Amniotic stem cell (primary cell): ENCODE measurements at places on chromosomes 4 and X.

- DNase-seq, result no peak
These were observed 185.8 kb downstream of the APBB2 start for GRCh38 chr4:41028392-41029076.

DNA sequence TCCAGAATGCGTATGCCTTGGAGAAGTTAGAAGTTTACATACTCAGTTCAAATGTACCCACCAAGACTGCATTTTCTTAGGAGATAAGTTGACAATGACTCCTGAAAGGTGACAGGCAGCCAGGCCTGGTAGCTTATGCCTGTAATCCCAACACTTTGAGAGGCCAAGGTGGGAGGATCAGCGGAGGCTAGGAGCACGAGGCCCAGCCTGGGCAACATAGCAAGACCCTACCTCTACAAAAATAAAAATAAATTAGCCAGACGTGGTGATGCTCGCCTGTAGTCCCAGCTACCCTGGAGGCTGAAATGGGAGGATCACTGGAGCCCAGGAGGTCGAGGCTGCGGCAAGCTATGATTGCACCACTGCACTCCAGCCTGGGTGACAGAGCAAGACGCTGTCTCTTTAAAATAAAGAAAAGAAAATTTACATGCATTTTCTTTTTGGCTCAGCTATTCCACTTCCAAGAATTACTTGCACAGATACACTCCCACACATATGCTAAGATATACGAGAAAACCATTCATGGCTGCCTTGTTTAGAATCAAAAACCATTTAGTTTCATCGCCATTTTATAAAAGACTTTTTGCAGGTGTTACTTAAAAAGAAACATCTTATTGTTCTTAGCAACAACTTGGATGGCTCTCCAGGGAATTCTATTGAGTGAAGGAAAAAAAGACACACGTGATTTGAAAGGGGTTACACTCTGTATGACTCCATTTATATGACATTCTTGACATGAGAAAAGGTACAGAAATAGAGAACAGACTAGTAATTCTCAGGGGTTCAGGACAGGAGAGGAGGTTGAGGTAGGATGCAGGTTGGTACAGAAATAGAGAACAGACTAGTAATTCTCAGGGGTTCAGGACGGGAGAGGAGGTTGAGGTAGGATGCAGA, 66.3 kb downstream of the DHRSX start:
- no peak for DNase-seq

- DNase-seq, result no peak
These were observed 2.6 kb downstream of the UNC5C start for GRCh38 chr4:95546221-95546620.

DNA sequence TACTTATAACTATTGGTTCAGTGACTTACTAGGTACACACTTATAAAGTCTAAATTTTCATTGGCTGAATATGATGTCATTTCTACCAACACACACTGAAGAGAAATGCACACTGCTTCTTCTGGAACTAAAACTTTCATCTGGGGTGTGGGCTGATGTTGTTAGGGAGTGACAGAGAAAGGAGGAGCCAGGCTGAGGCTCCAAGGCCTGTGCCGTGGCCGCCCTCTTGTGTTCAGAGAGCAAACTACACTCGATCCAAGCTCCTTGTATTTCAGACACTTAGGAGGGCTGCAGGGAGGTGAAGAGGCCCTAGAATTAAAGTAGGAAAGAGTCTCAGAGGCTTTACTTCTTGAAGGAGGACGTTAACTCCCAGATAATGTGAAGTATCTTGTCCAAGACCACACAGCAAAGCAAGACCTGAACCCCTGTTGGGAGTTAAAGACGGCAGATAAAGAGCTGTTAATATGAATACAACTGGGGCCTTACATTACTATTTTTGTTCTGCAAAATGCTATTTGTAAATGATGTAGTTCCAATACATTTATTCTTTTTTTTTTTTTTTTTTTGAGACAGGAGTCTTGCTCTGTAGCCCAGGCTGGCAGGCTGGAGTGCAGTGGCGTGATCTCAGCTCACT, 137.5 kb downstream of the AFAP1 start:
- DNase-seq, result peak; percentile 44

DNA sequence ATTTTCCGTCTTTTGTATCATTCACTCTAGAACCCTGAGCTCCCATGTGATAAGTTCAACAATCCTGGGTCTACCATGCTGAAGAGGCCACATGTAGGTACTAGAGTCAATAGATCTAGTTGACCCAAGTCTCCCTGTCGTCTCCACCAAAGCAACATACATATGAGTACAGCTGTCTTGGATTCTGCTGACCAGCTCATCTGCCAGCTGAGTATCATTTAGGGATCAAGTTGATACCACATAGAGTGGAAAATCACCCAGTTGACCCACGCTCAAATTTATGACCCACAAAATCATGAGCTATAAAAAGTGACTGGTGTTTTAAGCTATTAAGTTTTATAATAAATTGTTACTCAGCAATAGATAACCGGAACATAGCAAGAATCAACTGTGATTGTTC, 61.8 kb downstream of the DMD start:
- no peak for DNase-seq

DNA sequence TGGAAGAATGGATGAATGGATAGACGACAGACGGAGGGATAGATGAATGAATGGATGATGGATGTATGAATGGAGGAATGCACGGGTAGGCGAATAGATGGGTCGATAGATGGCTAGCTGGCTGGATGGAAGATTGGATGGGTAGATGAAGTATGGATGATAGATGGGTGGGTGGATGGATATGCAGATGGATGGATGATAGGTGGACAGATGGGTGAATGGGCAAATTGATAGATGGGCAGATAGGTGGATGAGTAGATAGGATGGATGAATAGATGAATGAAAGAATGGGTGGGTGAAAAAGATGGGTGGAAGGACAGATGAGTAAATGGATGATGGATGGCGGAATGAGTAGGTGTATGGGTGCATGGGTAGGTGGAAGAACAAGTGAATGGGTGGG, 57.3 kb downstream of the EVC2 start:
- DNase-seq, result no peak

- no peak for DNase-seq
These were observed 9.2 kb downstream of the PLK4 start for GRCh38 chr4:127889903-127890302.

GRCh38 chrX:40144576-40144975, 46.8 kb upstream of the BCOR start:
- DNase-seq, result no peak

- no peak for DNase-seq
These were observed 134.4 kb upstream of the CPEB2 start for GRCh38 chr4:14867847-14868246.

GRCh38 chr4:88144866-88145300, 13.6 kb downstream of the ABCG2 start:
- no peak for DNase-seq

DNA sequence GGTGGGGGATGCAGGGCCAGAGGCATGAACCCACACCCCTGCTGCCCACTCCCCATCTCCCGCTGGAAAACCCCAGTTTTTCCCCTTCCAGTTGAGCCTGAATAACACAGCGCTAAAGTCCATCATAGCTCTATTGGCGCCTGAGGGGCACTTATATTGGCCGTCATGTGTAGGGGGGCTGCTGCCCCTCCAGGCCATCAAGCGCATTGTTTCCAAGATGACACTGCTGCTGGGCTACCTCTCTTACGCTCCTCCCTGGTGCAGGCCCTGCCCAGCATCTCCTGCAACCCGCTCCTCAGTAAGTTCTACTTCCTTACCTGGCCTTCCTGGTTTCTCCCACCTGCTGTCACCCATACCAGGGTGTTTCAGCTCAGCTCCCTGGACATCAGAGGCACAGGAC, 205.0 kb upstream of the RPL34 start:
- no peak for DNase-seq

DNA sequence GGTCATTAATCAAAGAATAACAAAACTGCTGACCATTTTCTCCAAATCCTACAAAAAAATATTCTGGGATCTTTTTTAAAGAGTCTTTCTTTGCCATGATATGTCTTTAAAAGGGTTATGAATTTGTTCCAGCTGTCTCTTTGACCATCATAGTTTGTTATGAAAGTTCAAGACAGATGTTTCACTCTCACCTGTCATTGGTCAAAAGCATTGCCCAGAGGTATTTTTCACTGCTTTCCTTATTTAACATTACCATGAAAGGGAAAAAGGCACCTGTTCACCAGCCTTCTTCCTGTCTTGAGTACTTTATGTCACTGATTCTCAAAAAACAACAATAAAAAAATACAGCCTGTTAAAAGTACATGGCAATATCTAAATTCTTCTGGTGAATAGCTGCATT, 643.8 kb downstream of the FAT4 start:
- no peak for DNase-seq

DNA sequence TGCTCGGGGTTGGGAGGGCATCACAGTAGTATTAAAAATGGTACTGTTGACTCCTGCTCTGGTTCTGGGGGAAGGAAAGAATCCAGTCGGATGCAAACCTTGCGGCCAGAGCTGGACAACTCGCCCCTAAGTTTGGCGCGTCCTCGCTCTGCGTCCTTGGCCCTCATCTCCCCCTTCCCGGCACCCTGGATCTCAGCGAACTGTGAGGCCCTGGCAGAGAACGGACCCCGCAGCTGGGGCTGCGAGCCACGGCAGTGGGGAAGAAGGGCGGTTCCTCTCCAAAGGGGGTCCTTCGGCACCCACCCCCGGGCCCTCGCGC, 14.0 kb downstream of the ARHGEF6 start:
- no peak for DNase-seq

GRCh38 chr4:134388351-134388750, 186.8 kb upstream of the PABPC4L start:
- DNase-seq, result no peak

DNA sequence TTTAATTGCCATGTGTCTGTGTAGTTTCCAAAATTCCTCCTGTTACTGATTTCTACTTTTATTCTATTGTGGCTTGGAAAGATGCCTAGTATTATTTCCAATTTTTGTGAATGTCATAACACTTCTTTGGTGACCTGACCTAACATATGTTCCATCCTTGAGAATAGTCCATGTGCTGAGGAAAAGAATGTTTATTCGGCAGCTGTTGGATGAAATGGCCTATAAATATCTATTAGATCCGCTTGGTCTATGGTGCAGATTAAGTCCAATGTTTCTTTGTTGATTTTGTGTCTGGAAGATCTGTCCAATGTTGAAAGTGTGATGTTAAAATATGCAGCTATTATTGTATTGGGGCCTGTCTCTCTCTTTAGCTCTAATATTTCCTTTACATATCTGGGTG, 219.2 kb upstream of the HDX start:
- no peak for DNase-seq

DNA sequence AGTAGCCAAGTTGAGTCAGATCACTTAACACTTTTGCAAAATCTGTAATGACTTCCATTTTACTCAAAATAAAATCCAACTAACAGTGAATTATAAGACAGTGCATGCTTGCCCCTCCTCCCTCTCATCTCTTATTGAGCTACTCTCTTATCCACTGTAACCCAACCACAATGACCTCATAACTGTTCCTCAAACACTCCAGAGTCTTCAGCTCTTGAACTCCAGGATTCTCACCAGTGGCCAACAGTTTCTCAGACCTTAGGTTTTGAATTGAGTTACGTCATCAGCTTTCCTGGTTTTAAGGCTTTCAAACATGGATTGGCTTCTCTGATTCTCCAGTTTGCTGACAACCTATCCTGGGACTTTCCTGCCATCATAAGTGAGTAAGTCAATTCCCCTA, 938.3 kb downstream of the RAB28 start:
- no peak for DNase-seq

GRCh38 chr4:7500404-7500803, 65.7 kb upstream of the PSAPL1 start:
- no peak for DNase-seq

DNA sequence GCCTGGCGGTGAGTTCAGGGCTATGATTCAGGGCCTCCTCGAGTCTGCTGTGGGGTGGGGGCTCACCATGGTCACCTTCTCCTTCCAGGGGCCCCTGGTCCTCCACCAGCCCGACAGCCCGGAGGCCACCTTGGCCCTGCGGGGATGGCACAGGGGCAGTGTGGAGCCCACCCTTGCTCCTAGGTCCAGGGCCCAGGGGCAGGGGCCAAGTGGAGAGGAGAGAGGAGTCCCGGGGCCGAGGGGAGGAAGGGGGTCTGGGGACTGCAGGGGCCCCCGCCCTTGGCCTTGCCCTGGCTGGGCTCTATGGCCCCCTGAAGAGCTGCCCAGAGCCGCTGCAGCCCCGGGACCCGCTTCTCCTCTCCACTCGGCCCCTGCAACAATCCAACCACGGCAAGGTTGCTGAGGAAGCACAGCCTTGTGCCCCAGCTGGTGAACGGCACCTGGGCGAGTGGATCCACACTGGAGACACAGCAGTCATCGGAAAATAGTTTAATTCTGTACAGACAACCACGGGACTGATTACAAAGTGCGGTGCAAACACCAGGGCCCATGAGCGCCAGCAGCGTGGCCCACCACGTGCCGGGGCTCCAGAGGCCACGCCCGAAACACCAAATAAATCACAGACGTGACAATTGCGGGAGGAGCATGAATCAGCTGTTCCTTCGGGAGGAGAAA, 23.0 kb upstream of the CPLX1 start:
- no peak for DNase-seq

DNA sequence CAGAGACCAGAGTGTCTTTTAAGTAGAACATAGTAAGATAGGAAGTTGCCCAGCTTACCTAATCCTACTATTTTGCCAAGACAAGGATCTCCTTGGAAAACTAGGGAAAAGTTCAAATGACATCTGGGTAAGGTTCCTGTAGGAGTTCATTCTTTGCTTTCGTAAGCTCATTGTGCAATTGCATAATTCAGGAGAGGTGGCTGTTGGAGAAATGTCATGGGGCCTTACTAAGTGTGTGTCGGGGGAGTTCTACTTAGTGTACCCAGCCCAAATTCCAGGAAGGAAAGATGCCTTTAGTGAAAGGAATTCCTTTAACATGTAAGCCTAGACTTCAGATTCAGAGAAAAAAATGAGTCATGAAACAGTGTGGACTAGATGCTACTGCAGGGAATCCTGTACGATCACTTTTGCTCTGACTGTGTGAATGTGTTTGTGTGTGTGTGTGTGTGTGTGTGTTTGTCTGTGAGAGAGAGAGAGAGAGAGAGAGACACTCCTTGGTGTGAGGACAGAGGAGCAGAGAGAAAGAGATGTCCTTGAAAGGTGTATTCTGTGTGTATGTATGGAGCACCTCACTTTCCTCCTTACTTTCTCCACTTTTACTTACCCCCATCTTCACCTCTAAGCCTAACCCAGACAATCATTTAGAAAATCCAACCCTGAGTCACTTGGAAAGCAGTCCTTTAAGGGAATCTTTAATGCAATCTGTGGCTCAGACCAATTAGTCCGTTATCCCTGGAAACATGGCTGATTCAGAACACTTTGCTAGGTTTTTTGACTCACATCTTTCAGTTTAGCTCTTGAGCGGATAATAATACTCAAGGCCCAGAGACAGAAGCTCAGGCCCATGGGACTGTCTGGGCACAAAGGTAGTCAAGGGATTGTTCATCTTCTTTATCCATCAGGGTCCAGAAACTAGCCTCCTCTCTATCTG, 114.5 kb upstream of the ACSL4 start:
- DNase-seq, result peak; percentile 23

DNA sequence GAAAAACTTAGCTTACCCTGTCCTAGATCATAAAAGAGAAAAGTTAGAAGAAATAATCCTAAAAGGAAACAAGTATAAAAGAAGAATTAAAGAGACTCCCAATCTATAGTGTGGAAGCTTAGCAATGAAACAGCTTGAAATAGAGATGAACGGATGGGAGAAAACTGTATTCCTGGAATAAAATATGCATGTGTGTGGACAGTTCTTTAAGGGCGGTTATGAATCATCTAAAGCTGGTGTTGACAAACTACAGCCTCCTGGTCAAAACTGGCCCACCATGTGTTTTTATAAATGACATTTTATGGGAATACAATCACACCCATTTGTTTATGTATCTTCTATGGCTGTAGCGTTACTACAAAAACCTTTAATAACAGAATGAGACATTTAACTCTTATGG, 69.4 kb downstream of the OR13H1 start:
- DNase-seq, result no peak

- no peak for DNase-seq
These were observed 41.1 kb upstream of the PPARGC1A start for GRCh38 chr4:23930750-23931488.
